ENCODE measurements at places on chromosomes 16 and 17.

GRCh38 chr17:59890720-59891119 lies 2.0 kb downstream of the TUBD1 start:
- DNase-seq, result no peak

- DNase-seq, result no peak
Observed at GRCh38 chr16:76579277-76579922, 302.2 kb downstream of the CNTNAP4 start.

GRCh38 chr16:22162656-22163009 lies 327 bp downstream of the SDR42E2 start:
- DNase-seq, result no peak

DNA sequence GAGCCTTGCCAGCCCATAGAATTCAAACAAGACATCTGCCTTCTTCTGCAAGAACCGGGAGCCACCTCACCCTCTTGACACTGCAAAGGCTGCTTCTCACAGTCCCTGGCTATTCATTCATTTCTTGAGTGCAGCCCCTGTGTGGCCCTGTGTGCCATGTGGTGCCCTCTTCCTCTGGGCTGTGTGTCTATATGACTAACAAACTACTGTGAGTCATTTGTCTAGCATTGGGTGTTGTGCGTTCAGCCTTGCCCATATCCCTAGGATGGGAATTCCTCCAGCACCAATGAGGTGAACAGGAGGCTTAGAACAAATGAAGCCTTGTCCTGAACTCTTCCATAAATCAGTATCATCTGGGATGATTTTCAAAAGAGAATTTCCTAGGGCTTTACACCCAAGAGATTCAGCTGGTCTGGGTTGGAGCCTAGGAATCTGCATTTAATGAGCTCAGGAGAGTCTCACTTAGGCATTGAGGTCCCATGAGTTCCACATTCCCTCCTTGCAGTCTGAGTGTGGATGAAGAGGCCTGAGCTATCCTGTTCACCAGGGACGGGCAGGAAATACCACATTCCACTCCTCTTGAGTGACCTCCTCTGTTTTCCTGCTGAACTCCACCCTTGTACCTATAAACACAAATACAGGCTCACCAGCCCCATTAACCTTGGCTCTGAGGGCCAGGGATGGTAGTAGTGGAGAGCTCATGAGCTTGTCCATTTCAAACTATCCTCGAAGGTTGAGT lies 308.7 kb upstream of the N4BP1 start:
- DNase-seq, result no peak

GRCh38 chr16:10045291-10045775 lies 136.9 kb downstream of the GRIN2A start:
- DNase-seq, result no peak

DNA sequence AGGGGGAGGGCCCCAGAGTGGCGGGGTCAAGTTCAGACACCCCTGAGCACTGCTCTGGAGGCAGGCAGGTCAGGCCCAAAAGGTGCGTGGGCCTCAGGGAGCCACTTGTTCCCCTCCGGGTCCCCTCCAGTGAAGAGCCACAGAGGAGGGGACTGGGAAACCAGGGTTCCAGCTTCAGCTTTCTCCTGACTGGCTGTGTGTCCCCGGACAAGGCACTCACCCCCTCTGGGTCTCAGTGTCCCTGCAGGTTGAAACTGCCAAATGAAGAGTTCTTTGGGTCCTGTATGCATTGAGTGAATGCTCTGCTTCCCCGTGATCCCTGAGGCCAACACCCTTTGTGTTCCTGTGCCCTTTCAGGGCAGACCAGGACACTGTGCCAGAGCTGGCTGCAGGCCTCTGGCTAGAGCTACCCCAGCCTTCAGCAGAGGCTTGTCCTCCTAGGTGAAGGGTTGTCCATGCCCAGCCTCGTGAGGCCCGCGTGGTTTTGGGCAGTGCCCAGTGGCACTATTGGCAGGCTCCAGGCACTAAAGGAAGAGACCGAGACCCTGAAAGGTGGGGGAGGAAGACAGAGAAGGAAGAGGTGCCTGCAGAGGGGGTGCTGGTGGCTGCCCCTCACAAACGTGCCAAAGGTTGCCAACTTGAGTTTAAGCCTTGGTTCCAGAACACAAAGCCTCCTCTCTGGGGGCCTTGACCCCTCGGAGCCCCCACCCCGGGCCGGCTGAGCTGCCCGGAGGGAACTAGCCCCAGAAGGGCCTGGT lies 13.3 kb upstream of the WNT3 start:
- DNase-seq, result no peak

DNA sequence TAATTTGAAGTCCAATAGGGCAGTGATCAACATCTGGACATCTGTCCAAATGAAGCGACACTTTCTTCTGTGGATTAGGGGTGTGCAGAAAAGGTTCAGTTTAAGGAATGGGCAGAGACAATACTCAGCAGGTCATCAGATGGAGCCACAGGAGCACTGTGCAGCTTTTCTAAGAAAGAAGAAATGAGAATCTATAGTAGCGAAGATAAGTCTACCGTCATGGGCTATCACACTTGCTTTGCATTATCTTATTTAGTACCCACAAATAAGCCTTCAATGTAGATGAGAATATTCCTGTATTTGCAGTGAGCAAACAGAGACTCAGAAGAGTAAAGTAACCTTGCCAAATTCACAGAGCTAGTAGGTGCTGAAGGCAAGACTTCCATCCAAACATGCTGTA lies 412.0 kb upstream of the GOT2 start:
- DNase-seq, result no peak

- DNase-seq, result no peak
Observed at GRCh38 chr16:78407191-78407590, 307.7 kb downstream of the WWOX start.

DNA sequence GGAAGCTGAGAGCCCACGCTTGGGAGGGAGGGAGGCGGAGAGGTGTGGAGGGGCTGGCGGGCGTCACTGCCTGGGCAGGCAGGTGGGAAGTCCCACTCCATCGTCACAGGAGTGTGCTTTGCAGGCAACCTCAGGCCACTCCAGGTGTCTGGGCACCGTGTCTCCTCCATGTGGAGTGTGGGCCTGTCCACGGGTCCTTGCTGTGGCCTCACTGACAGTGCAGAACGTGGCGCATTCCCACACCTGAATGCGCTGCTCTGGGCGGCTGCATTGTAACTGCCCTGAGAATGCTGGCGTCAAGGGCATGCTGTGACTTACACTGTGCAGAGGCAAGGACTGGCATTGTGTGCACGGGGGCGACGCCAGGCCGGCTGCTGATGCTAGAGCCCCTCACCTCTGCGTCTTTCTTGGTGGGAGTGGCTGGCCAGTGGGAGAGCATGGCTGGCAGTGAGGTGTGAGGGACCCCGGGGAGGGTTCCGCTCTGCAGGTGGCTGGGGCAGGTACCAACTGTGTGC lies 66.4 kb downstream of the BANP start:
- no peak for DNase-seq

GRCh38 chr16:65098916-65099315 lies 22.9 kb downstream of the CDH11 start:
- no peak for DNase-seq

- DNase-seq, result no peak
Observed at GRCh38 chr16:86876499-86876898, 298.1 kb downstream of the FOXL1 start.

DNA sequence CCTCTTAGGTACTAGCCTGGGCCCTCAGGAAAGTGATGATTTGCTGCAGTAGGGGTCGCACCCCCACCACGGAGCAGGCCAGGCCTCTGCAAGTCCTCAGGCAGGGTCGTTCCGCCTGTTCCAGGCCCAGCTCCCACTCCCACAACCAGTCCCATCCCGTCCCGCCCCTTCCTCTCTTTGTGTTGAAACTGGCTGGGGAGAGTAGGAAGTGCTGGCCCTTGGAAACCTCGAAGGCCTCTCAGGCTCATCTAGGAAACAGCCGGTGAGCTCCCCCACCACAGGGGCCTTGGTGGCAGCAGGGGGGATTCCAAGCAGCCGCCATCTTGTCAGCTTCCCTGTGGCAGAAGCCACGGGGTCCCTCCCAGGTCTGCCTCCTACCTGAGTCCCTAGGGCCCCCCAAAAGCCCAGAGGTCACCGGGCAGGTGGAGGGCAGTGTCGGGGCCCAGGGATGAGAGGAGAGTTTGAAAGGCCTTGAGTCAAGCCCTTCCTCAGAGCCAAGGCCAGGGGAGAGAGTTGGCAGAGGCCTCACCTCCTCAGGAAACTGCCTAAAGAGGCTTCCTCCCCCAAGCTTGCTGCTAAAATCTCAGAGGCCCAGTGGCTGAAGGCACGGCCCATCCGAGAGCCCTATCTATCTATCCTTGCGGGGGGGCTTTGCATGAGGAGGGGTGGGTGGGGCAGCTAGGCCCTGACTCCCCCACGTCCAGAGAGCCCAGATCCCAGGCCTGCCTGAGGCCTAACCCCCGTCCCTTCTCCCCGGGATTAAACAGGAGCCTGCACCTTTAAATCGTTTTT lies 22.2 kb downstream of the MMP15 start:
- DNase-seq, result no peak

DNA sequence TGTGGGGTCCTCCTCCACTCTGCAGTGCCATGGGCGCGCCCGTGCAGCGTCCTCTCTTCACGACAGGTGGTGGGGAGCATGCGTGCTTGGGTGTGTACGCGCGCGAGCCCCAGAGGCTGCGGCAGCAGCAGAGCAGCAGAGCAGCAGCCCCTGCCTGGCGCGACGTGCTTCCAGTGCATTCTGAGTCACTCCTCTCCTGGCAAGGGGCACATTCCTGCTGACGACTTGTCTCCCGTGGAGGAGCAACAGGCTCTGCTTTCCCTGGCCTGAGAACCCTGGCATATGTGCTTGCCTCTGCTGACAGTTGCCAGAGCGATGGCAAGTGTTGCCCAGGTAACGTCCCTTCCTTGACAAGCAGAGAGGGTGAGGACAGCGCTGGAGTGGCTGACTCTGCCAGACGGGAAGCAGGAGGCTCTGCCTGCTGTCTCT lies 133.8 kb upstream of the PLCG2 start:
- DNase-seq, result no peak

DNA sequence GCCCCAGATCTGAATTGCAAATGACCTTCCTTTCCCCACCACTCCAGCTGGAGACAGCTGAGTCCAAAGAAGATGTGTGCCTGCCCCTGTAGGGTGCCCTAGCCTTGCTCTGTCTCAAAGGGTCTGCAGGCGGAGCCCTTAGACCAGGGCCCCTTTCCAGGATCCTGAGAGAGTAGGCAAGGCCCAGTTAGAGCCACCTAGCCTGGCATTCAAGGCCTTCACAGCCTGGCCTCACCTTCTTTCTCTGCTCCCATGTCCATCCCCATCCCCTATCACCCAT lies 66.6 kb upstream of the LHX1 start:
- no peak for DNase-seq

DNA sequence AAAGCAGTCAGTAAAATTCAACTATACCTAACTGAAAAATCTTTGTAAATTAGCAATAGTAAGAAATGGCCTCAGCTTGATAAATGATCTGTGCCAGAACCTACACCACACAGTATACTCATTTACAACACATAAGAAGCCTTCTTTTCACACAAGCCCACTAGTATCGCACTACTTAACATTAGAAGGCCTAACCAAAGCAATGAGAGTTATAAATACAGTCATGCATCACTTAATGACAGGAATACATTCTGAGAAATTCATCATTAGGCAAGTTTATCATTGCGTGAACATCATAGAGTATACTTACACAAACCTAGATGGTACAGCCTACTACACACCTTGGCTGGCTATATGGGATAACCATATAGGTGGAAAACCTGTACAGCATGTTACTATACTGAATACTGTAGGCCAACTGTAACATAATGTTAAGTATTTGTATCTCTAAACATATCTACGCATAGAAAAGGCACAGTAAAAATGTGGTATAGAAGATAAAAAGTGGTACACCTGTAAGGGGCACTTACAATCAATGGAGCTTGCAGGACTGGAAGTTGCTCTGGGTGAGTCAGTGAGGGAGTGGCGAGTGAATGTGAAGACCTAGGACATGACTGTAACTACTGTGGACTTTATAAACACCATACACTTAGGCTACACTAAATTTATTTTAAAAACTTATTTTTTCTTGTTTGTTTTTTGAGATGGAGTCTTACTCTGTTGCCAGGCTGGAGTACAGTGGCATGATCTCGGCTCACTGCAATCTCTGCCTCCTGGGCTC lies 126.5 kb upstream of the CORO6 start:
- no peak for DNase-seq

DNA sequence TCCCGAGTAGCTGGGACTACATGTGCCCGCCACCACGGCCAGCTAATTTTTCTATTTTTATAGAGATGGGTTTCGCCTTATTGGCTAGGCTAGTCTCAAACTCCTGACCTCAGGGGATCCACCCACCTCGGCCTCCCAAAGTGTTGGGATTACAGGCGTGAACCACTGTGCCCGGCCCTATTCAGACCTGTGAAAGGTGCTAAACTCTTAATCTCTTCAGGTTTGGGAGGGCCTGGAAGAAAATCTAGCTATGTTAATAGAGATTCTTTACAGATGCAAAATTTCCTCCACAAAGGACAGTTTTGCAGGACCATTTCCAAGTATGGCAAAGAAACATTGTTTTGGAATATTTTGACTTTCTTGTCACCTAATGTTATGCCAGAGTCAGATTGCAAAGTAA lies 3.1 kb upstream of the PLA2G15 start:
- no peak for DNase-seq

DNA sequence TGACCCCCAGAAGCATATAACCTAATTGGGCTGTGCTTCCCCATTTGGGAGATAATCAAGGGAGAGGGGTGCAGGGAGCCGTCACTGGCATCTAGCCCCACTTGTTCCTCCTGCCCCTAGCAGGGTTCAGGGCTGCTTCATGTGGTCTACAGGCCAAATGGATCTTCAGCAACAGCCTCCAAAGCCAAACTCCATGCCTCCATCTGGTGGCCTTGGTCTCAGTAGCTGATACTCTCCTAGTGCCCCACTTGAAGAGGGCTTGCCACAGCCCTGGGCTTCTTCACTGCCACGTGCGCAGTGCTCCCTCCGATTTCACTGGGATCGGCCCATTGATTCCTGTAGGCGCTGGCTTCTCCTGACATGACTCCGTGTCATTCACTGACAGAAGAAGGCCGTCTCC lies 24.6 kb downstream of the LYRM9 start:
- no peak for DNase-seq

- DNase-seq, result no peak
Observed at GRCh38 chr16:19808061-19808641, 76.5 kb downstream of the GPRC5B start.

- DNase-seq, result no peak
Observed at GRCh38 chr16:64138006-64138405, 983.9 kb downstream of the CDH11 start.

DNA sequence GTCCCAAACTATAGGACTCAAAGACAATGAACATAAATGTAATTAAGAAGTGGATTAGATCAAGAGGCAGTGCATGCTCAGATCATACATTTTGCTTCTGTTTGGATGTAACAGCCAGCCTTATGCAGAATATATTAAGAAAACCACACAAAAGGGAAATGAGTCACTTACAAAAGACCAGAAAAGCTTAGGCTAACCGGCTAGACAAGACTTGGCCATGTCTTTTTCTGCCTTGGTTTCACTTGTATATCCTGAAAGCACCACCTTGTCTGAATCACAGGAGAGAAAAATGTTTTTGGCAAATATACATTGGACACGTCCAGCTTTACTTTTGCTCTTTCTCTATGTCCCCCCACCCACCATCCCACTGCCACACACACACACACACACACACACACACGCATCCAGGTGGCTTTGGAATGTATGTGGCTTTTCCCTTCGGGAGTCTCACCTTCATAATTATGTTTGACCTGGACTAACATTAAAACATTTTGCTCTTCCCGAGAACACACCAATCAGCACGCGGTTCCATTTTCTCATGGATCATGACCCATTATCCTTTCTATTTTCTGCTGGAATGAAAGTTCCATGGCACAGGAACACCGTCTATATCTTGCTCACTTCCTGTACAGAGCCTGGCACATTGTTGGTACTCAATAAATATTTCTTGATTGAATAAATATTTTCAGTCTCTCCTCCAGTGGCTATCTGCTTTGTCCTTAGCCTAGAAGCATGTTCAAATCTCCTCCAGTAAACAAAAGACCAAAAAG lies 64.6 kb downstream of the CDK5R1 start:
- DNase-seq, result no peak

Data from thoracic aorta (tissue), 2 donors.